ENCODE measurements at places on chromosomes 12 and 14. TPM values are rescaled to one million over a fixed set of nuclear protein-coding genes. Genes with fewer than 3 reads are reported as not detected.

DNA sequence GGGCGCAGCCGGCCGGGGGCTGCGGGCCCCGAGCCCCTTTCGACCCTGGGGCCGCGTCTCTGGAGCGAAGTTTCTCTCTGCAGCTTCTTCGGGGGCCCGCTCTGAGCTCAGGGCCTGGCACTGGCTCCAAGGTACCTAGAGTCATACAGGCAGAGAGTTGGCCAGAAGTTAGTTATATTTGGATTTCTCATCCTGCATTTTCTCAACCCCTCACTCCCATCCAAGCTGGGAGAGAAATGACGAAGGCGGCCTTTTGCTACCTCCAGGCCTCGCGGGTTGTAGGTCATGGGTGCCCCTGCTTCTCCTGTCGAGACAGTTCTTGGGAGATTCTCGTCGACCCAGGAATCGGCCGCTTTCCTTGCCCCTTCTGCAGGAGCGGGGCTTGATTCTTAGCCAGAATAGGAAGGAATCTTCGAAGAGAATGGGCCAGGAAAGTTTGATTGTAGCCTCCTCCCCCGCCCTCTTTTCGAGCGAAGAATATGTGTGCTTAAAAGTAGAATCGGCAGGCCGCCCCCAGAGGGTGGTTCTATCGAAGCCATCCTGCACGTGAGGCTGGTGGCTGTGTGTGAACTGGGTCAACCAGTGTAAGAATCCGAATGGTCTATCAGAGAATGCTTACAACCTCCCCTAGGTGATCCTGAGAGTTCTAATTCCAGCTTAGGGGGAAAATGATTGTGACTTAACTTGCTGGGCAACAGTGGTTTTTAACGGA, 785 bp downstream of the MLEC start:
- H3K27me3 ChIP-seq, result no peaks in the 10 kb centered on the region
- H3K27ac ChIP-seq, result peak overlapping the region; percentile 50
- H3K36me3 ChIP-seq, result no peaks in the 10 kb centered on the region
- H3K4me1 ChIP-seq, result peaks cover 49% of the 10 kb centered on the region

- no peak overlapping the region for H3K4me3 ChIP-seq
- no peak for DNase-seq
- H3K4me1 ChIP-seq, result no peaks in the 10 kb centered on the region
- no peak overlapping the region for H3K27ac ChIP-seq
- H3K27me3 ChIP-seq, result peaks cover 5% of the 10 kb centered on the region
These were observed 255.2 kb downstream of the EMP1 start for GRCh38 chr12:13451776-13452175.

DNA sequence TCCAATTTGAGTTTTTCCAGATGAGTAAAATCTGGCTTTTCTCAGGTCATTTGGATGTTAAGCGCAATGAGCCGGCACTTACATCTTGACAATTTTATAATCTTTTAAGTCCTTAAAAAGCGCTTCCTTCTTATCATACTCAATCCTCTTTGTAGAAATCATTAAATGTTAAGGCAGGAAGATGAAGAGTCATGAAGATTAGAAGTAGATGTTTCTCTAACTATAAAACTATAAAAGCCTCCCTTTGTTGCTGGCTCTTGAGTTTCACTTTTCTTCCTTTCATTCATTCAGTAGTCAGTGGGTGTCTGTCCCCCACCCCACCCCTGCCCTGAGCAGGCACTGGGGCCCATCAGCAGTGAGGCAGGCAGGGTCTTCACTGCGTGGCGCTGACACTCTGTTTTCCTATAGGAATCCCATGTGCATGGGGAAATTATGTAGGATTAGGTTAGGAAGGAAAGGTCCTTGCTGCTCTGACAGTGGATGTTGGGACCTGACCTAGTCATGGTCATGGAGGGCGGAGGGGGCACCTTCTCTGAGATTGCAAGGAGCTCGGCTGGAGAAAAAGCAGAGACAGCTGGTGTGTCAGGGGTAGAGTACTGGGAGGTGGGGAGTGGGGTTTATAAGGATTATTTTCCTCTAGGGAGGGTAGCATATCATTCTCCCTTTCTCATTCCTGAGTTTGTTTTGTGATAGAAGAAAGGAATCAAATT, 65.8 kb downstream of the CCDC92 start:
- no peak for DNase-seq
- no peak overlapping the region for H3K27ac ChIP-seq
- peaks cover 7% of the 10 kb centered on the region for H3K4me1 ChIP-seq
- no peaks in the 10 kb centered on the region for H3K27me3 ChIP-seq
- H3K36me3 ChIP-seq, result no peaks in the 10 kb centered on the region

GRCh38 chr12:120075034-120075616, 41.4 kb downstream of the RAB35 start:
- peaks cover 36% of the 10 kb centered on the region for H3K4me1 ChIP-seq
- H3K27ac ChIP-seq, result peak overlapping the region; percentile 69
- no peak overlapping the region for H3K4me3 ChIP-seq
- DNase-seq, result no peak

GRCh38 chr12:85257671-85258070, 22.3 kb upstream of the ALX1 start:
- H3K27ac ChIP-seq, result no peak overlapping the region
- H3K4me3 ChIP-seq, result no peak overlapping the region
- DNase-seq, result no peak
- H3K27me3 ChIP-seq, result no peaks in the 10 kb centered on the region

DNA sequence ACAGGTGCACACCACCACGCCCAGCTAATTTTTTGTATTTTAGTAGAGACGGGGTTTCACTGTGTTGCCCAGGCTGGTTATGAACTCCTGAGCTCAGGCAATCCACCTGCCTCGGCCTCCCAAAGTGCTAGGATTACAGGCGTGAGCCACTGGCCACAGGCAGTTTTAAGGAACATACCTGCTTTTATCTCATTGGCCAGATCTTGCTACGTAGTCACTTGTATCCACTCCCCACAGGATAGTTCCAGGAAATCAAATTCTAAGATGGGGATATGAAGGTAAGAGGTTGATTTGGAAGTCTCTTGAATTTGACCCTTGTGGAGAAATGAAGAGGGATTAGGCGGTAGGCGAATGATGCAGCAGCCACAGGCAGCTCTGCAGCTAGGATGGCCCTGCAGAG, 8.8 kb upstream of the PLEKHG6 start:
- H3K4me3 ChIP-seq, result no peak overlapping the region
- no peaks in the 10 kb centered on the region for H3K4me1 ChIP-seq

- H3K27me3 ChIP-seq, result no peaks in the 10 kb centered on the region
- no peak overlapping the region for H3K4me3 ChIP-seq
- peaks cover 15% of the 10 kb centered on the region for H3K4me1 ChIP-seq
- no peak overlapping the region for H3K27ac ChIP-seq
These were observed 28.5 kb downstream of the SLC8B1 start for GRCh38 chr12:113306382-113306781.

DNA sequence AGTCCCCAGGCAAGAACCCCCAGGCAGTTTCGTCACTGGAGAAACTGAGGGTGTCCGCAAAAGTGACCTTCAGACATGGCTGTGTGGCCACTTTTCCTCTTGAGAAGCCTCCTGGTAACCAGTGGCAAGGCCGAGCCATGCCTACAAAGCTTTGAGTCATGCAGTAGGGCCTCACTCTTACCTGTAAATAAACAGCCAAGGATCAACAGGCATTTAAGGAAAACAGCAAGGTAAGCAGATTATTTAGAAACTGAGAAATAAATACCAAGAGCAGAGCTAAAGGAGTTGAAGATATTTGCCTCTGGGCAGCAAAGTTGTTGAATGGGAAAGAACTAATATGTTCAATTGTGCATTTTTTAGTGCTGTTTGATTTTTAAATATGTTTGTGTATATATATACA, 141.0 kb upstream of the BCL2L14 start:
- peaks cover 5% of the 10 kb centered on the region for H3K4me1 ChIP-seq
- no peaks in the 10 kb centered on the region for H3K36me3 ChIP-seq
- H3K27me3 ChIP-seq, result no peaks in the 10 kb centered on the region
- no peak for DNase-seq
- no peak overlapping the region for H3K27ac ChIP-seq

DNA sequence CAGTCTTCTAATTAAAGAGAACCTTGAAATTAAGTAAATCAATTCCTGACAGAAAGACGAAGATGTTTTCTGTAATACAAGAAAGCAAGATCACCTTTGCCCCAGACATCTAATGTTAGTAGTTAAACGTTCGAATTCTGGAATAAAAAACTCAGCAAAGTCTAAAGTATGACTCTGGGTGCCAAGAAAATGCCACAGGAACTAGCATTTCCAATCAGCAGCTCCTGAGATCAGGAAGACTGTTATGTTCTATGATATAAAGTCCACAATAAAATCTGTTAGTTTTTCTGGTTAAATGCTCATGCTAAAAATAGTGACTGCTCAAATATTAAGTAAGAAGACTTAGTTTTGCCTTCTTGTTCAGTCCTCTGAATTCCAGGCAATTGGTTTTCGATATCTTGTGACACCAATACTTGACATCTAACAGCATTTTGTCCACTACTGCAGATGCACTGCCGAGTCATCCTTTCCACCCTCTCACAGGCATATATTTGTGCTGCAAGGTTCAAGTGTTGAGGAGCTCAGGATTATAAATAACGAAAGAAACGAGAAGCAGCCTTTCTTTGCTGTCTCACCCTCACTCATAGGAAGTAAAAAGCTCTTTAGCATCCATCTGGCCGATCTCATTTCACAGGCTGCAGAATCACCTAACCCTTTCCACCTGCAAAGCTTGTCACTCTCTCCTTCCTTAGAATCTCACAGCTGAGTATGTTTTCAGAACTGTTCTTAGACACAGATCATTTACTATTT, 32.0 kb downstream of the SSH1 start:
- H3K36me3 ChIP-seq, result peaks cover 5% of the 10 kb centered on the region
- no peak overlapping the region for H3K27ac ChIP-seq
- no peak overlapping the region for H3K4me3 ChIP-seq
- peak; percentile 27 for DNase-seq

DNA sequence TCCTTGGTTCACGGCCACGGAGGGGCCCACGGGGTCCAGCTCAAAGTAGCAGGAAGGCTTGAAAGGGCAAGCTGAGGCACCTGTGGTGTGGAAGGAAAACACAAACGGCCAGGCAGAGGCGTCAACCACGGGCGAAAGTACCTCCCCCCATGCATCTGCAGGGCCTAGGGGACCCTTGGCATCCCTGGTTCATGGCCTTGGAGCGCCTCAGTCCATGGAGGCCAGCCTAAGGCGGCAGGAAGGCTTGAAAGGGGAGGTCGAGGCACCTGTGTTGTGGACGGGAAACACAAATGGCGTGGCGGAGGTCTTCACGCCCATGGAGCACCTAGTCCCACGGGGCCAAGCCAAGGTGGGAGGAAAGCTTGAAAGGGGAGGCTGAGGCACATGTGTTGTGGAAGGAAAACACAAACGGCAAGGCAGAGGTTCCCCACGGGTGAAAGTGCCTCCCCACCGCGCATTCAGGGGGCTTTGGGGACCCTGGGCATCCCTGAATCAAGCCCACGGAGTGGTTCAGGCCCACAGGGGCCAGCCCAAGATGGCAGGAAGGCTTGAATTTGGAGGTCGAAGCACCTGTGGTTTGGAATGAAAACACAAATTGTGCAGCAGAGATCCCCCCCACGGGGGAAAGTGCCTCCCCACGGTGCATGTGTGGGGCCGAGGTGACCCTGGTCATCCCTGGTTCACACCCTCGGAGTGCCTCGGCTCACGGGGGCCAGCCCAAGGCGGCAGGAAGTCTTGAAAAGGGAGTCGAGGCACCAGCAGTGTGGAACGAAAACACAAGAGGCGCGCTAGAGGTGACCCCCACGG, 380.8 kb downstream of the ALG10 start:
- no peak overlapping the region for H3K27ac ChIP-seq
- peak; percentile 1 for DNase-seq
- H3K4me3 ChIP-seq, result no peak overlapping the region
- no peaks in the 10 kb centered on the region for H3K4me1 ChIP-seq
- no peaks in the 10 kb centered on the region for H3K27me3 ChIP-seq
- H3K36me3 ChIP-seq, result peaks cover 6% of the 10 kb centered on the region

GRCh38 chr14:38837343-38838048, 265.5 kb downstream of the SEC23A start:
- peaks cover 4% of the 10 kb centered on the region for H3K27me3 ChIP-seq
- no peak overlapping the region for H3K4me3 ChIP-seq
- no peak for DNase-seq
- H3K4me1 ChIP-seq, result no peaks in the 10 kb centered on the region

- DNase-seq, result no peak
- H3K4me1 ChIP-seq, result peaks cover 33% of the 10 kb centered on the region
- no peaks in the 10 kb centered on the region for H3K36me3 ChIP-seq
- no peak overlapping the region for H3K4me3 ChIP-seq
- no peak overlapping the region for H3K27ac ChIP-seq
These were observed 382.7 kb upstream of the RGS6 start for GRCh38 chr14:71549421-71550050.

DNA sequence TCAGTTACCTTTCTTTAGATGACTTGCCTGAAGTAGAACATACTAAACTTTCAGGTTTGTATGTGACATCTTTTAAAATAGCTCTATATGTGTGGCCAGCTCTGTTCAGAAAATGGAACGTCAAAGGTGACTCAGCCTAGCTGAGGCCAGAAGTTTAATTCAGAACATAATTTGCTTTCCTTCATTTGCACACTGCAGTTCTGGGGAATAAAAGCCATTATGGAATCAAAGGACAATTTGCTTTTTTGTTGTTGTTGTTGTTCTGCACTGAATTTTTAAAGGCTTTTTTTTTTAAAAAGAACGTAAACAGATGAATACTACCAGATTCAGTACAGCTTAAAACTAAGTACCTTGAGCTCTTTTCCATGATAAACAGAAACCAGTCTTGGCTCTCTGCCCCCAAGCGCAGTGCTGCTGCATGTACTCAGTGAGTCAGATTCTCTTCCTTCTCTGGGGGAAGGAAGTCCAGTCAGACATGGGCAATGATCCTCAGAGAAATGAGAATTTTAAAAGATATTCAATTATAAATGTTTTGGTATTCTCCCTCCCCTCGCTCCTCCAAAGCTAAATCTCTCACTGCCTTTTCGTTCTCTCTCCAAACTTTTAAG, 644.2 kb downstream of the NOVA1 start:
- H3K4me3 ChIP-seq, result no peak overlapping the region
- no peak for DNase-seq
- H3K27me3 ChIP-seq, result no peaks in the 10 kb centered on the region
- no peaks in the 10 kb centered on the region for H3K36me3 ChIP-seq

DNA sequence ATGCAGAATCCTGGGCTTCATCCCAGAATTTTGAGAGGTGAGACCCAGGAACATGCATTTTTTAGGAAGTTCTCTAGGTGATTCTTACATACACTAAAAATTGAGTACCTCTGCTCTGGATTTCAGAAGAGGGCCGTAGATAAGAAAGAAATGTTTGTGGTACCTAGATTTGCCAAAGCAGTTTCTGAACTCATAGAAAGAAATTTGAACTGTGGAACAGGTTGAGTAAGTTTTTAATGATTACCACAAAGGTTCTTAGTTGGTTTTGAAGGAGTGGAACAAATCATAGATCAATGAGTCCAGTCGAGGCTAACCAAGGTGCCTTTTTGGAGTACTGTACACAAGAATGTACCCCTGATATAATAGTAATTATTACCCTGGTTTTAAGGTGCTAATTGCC, 24.9 kb downstream of the TTLL5 start:
- H3K27ac ChIP-seq, result no peak overlapping the region
- peaks cover 27% of the 10 kb centered on the region for H3K36me3 ChIP-seq
- peaks cover 6% of the 10 kb centered on the region for H3K4me1 ChIP-seq

IL22 gene
- not detected for total RNA-seq

POTEM gene
- not detected for total RNA-seq

TAS2R50 gene
- not detected for total RNA-seq

GLIPR1L1 gene
- total RNA-seq, result not detected

GALNT8 gene
- 0.26 TPM for total RNA-seq

SYT10 gene
- total RNA-seq, result not detected

PSME1 gene
- total RNA-seq, result 406 TPM

OSGEP gene
- total RNA-seq, result 36.8 TPM

DDN gene
- total RNA-seq, result 0.20 TPM

CLECL1 gene
- 1.7 TPM for total RNA-seq
